ENCODE measurements at places on chromosomes 12 and 14.
A peak's percentile ranks its signal among the peaks of the same experiment; 100 is the strongest.

- no peak for DNase-seq
These were observed 229.6 kb downstream of the BCAT1 start for GRCh38 chr12:24719293-24719721.

DNA sequence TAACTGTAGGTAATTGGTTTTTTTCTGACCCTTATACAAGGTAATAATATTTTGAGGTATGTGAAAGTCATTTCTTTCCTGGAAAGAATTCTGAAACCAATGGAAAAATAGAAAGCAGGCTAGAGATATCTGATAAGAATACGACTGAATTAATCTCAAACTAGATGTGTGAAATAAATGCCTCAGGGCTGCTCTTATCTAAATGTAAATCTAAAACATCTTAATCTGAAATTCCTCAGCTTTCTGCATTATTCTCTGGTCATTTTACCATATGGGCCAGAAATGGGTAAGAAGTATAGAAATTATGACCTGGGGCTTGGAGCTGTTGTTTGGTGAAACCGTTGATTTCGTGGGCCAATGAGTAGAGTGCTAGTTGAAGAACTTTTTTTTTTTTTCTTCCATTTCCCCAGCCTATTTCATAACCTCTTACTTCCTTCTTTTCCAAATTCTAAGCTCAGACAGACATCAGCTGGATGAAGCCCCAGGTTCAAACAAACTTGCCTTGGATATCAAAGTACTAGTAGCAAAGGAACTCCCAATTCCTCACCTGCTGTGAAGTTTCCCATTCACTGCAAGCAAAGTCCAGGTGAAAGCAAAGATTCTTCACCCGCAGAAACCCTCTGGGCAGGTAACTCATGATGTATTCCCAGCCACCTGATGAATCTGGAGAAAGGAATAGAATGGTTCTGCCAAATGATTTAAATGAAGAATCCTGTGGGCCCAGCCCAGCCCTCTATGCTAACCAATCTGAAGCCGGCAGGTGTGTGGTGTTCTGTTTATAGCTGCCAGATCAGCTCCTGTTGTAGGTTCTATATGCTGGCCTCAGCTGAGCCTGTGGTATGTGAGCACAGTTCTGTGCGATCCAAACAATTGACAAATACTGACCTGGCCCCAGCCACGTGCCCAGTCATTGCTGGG is 9.7 kb upstream of the FOS start:
- DNase-seq = no peak

- no peak for DNase-seq
These were observed 146.3 kb downstream of the SCARB1 start for GRCh38 chr12:124717318-124717717.

DNA sequence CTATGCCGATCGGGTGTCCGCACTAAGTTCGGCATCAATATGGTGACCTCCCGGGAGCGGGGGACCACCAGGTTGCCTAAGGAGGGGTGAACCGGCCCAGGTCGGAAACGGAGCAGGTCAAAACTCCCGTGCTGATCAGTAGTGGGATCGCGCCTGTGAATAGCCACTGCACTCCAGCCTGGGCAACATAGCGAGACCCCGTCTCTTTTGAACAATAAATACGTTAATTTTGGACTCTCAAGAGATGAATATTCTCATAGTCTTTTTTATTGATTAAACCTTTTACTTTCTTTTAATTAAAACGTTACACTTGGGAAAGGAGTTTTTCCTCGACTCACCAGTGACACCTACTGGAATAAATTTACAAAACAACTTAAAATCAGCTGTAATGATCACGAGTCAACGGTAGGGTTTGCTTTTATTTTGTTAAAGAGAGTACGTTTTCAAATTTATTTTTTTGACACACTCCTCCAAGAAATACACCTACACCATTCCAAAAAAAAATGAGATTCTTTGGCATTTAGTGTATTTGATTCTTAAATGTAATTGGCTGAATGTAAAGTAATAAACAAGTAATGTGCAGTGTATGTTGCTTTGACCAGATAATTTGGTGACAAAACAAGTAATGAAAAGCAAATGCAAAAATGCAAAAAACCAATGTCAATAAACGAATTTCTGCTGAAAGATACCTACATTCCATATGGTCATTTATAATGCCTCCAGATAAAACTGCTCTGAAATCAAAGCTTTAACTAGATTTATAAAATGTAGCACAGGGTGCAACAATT is 687 bp upstream of the RPS29 start:
- peak; percentile 18 for DNase-seq

DNA sequence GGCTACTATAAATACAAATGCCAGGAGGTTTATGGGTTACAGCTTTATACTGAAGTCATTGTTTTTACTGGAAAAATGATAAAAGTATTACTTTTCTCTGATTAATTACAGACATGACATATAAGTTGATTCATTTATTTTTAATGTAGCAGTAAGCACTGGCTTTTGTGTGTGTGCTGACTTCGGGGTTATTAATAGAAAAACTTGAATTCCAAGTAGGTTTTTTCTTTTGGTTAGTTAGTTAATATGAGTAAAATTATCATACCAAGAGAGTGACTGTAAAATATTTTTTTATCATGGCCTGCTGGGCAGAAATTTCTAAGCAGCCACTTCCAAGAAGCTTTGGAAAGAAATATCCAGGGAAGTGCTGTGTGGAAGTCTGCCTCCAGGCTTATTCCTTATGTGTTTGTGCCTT is 56.4 kb downstream of the IFT81 start:
- no peak for DNase-seq

DNA sequence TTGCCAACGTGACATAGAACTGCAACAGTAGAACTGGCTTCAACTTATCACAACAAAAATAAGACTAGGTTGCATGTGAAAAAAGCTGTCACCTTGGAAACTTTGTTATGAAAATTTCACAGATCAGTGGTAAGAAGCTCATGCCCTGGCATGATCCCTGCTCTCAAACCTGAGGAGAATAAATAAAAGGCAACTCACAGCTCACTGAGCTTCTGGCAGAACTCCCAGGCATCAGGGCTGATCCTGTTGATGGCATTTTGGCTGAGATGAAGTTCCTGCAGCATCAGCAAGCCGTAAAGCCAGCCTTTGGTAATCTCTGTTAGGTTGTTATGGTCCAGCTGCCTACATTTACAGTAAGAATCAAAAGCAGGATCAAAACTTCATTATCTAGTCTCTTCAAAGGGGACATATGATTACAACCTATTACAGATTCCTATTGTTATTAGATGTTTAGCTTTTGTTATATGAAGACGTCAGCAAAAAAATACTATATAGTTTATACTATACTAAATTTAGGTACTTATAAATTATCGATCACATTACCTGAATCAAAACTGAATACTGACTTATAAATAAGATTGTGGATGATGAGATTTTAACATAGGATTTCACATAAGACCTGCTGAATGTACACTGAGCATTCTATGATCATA is 32.0 kb downstream of the LRIG3 start:
- DNase-seq = no peak

GRCh38 chr14:63852271-63852816 is 460 bp upstream of the SYNE2 start:
- DNase-seq = no peak

DNA sequence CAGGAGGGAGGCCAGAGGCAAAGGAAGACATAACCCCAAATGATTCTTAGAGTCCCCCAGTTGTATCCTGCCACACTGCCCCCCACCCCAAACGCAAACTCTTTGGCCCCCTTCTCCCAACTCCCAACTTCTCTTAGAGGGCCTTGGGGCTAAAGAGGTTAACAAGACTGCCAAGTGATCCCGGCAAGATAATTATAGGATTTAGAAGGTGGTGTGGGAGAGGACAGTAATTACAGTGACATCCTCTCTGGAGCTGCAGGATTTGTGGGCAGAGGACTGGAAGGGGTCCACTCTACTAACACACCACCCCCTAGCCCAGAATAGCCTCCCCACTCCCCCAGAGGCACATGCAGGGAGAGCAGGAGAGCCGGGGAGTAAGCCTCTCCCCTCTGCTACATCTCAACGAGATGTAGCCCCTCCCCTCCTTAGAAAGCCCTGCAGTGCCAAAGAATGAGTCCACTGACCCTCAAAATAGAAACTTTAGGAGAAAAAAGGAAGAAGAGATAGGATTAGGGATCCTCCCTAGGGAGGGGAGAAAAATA is 5.3 kb upstream of the GDF11 start:
- DNase-seq = no peak

GRCh38 chr14:88516861-88517357 is 37.9 kb downstream of the PTPN21 start:
- DNase-seq = no peak

- no peak for DNase-seq
These were observed 7.5 kb upstream of the MSI1 start for GRCh38 chr12:120376416-120376815.

DNA sequence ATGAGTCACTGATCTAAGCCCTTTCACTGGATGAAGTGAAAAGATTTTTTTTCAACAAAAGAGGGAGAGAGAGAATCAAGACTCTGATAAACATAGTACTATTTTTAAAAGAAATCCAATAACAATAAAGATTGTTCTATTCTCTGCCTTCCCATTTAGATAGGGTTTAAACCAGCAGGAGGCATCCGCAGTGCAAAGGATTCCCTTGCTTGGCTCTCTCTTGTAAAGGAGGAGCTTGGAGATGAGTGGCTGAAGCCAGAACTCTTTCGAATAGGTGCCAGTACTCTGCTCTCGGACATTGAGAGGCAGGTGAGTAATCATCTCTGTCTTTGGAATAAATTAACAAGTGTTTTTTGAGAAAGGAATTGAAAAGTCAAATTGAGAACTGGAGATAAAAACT is 124.9 kb downstream of the DERA start:
- no peak for DNase-seq

GRCh38 chr12:3827301-3828000 is 45.7 kb downstream of the PARP11 start:
- no peak for DNase-seq

DNA sequence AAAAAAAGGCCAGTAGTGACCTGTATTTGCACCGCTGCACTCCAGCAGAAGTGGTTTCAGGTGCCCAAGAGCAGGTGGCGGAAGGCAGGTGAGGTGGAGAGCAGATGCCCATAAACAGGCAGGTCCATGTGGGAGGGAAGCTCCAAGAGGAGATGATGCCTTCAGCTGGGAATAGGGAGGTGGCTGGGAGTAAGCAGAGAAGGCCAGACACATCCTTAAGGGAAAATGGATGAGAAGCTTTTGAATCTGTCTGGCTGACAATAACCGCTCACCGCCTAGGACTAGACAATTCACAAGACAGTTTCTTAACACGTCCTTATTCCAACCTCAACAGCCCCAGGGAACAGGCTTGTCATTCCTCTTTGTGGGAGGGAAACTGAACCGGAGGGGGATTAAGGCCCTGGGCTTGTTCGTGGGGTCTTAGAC is 43.9 kb upstream of the PLEKHG6 start:
- no peak for DNase-seq

GRCh38 chr14:48874711-48875110 is 711.5 kb downstream of the RPS29 start:
- DNase-seq = no peak

DNA sequence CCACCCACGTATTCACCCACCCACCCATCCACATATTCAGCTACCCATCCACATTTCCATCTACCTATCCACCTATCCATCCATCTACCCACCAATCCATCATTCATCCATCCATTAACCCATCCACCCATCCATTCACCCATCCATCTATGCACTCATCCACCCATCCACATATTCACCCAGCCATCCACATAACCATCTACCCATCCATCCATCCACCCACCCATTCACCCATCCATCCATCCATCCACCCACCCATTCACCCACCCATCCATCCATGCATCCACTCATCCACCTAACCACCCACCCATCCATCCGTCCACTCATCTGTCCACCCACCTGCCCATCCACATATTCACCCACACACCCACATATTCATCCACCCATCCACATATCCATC is 70.5 kb downstream of the LGMN start:
- no peak for DNase-seq

- no peak for DNase-seq
These were observed 1292.2 kb upstream of the TMEM132C start for GRCh38 chr12:126974779-126975178.

GRCh38 chr14:21868442-21869046 is 194.9 kb upstream of the OR4E1 start:
- peak; percentile 66 for DNase-seq

- DNase-seq = no peak
These were observed 129.0 kb upstream of the BCL2L14 start for GRCh38 chr12:11941606-11942337.

DNA sequence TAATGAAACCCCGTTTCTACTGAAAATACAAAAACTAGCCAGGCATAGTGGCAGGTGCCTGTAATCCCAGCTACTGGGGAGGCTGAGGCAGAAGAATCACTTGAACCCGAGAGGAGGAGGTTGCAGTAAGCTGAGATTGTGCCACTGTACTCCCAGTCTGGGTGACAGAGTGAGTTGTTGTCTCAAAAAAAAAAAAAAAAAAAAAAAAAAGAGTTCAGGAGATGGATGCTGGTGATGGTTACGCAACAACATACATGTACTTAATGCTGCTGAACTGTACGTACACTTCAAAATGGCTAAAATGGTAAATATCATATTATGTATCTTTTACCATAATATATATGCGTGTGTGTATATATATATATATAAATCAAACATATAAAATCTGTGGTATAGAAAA is 29.0 kb downstream of the ACTN1 start:
- no peak for DNase-seq

- DNase-seq = no peak
These were observed 62.6 kb upstream of the TMCC3 start for GRCh38 chr12:94712815-94713515.

GRCh38 chr14:28412077-28412476 is 354.5 kb upstream of the FOXG1 start:
- DNase-seq = no peak
